ENCODE measurements at places on chromosomes 5 and 9.

GRCh38 chr5:137405393-137405792 lies 93.7 kb downstream of the SPOCK1 start:
- no peak for DNase-seq

DNA sequence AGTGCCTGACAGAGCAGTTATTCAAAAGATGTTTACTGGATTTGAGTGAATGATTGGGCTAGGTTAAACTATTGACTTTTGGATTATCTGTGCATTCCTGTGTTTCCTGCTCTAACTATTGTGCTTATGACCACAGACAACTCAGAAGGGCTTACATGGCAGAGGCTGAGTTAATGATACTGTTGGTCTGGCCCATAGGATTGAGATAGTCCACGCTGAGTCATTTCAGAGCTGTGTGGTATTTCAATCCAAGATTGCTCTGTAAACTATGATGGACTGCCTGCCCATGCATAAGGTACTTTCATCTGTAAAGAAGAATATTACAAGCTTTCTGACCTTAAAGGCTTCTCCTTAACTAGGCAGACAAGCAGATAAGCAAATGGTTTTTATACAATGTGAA lies 49.1 kb upstream of the SLIT3 start:
- no peak for DNase-seq

DNA sequence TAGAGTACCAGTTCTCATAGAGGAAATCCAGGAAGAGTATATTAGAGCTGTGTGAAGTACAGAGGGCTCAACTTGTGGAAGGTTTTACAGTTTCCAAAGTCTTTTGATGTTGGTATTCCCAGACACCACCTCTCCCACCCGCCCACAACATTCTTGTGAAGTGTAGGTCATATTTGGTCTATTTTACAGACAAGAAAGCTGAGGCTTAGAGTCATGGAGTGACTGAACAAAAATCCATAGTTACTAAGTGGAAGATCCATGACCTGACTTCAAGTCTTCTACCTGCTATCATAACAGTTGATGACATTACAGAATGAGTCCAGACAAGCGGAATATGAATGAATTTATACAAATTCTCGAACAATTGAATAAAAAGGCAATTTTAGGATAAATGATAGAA lies 187.1 kb upstream of the RPS23 start:
- DNase-seq: no peak

GRCh38 chr9:122456123-122456522 lies 21.6 kb downstream of the OR1J1 start:
- no peak for DNase-seq

DNA sequence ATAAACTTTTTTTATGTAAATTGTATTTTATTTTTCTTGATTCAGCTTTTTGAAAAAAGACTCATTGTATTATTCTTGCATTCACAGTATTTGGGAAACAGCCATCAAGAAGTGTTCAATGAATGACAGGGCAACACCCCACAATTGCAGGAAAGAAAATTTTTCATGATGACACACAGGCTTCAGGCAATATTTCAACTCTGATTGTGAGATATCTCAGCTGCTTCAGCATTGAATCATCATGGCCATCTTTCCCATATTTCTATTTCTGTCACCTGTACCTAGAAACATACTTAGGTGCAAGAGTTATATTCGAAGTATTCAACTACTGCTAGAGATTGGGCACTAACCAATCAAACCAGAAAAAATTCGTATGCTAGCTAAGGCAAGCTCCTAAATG lies 446.0 kb downstream of the ISL1 start:
- DNase-seq: no peak

- no peak for DNase-seq
Observed at GRCh38 chr9:130487500-130487899, 42.7 kb downstream of the ASS1 start.

DNA sequence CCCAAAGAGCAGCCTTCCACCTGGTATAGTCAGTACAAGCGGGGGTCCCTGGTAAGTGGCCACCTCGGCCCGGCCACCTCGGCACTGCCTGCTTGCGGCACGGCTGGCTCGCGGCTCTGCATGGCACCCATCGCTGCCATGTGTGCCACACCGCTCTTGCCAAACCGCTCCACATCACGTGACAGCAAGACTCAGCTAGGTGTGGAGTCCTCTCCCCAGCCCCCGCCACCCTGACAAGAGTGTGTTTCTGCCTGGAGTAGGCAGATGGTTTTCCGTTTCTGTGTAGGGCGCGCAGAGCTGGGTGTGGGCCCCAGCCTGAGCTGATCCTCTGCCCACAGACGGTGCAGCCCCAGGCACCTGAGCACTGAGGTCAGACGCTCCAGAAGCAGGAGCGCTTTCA lies 50.5 kb upstream of the FCN2 start:
- DNase-seq: no peak

GRCh38 chr5:43997647-43998272 lies 391.5 kb downstream of the FGF10 start:
- DNase-seq: no peak

GRCh38 chr9:80649001-80649420 lies 1040.3 kb downstream of the TLE1 start:
- no peak for DNase-seq

DNA sequence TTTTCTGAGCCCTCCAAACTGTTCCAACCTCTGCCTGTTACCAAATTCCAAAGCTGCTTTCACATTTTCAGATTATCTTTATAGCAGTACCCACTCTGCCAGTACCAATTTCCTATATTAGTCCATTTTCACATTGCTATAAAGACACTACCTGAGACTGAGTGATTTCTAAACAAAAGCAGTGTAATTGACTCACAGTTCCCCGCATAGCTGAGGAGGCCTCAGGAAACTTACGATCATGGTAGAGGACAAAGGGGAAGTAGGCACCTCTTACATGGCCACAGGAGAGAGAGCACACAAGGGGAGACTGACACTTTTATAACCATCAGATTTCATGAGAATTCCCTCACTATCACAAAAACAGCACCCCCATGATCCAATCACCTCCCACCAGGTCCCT lies 105.0 kb downstream of the DTWD2 start:
- DNase-seq: no peak

GRCh38 chr9:110255034-110255462 lies 1.3 kb downstream of the TXN start:
- DNase-seq: no peak

GRCh38 chr5:174045470-174046025 lies at the start of gene NSG2:
Gene NSG2, plus strand, starts transcription at chr5:174045706. Its CDS starts 1,050 bp downstream, at chr5:174046756.
- DNase-seq: no peak

DNA sequence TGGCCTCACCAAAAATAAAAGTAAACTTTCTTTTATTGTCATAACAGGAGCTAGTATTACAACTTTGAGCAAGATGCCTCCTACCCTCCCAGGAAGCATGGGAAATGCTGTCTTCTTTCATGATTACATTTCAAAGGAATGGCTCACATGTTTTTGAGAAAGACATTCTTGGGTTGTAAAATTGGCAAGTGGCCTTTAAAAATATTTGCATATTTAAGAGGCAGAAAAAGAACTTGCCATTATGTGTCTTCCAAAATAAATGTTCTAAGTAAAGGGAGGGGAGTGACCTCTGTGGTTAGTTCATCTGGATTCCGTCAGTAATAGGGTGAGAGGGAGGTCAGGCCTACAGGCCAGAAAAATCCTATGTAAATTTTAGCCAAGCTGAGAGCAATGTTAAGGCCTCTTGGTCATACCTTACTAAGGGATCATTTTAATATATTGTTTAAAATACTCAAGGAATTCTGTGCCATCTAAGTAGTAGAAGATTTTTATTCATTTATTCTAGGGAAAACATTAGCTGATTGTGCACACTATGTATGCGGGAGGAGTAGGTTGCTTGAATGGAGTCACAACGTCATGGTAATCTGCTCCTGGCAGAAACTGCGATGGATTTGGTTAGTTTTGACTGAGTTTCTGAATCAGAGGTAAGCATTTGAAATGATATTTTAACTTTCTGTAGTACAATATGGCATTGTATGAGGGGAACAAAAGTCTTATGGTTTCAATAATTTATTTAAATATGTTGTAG lies 1485.7 kb upstream of the CDH9 start:
- DNase-seq: no peak

DNA sequence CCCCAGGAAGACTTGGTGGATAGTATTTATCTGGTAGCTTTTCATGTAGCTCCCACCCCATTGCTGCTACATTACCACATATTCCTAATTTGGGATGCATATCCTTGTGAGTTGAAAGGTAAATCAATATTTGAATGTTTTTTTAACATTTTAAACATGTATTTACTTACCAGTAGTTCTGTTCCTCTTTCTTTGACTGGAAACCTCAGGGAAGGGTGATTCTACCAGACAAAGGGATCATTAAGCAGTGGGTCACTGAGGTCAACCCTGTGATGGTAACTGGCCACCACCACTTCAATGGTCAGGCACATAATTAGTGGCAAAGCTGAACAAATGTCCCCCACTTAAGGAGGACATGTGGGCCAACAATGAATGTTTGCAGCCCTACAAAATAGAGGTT lies 27.2 kb upstream of the KLF9 start:
- DNase-seq: no peak
